ENCODE measurements at places on chromosomes 2 and 18.
A peak's percentile ranks its signal among the peaks of the same experiment; 100 is the strongest.

- no peak for DNase-seq
Measured at GRCh38 chr18:45567123-45567522, 48.2 kb upstream of the SLC14A2 start.

- no peak for DNase-seq
Measured at GRCh38 chr18:77042583-77042982, 90.0 kb downstream of the MBP start.

- no peak for DNase-seq
Measured at GRCh38 chr2:222427646-222428301, 3.4 kb downstream of the SGPP2 start.

DNA sequence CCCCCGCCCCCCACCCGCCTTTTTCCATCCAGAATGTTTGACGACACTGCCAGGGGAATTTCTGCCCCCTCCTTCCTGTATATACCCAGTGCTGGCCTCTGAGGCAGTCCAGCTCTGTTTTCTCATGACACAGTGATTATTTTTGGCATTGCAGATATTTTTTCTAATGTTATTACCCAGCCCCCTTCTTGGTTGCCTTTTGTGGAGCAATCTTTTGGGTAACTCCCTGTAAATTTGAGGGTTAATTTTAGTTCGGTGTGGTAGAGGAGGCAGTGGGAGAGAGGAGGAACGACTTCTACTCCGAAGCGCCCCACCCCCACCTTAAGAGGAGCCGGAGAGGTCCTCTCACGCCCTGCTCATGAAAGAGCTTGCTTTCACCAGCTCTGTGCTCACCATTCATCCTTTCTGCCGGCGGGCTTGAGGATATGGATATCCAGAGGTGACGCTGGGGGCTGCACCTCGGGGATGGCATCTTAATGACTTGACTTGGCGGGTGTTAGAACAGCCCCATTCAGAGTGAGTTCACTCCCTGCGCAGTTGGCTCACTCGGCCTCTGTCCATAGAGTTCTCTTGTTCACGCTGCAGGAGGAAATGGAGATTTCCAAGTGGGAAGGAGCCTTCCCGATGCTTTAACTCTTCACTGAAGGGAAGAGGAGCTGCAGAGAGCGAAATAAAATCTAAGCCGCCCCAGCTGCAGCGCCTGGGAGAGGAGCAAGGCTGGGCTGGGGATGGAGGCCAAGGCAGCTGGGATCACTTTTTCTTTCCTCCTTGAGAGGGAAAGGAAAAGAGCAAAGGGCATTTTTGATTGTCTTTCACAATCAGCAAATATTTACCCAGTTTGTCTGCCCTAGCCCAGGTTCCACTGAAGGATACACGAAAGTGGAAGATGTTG lies 38.4 kb downstream of the EPAS1 start:
- DNase-seq: peak; percentile 7

DNA sequence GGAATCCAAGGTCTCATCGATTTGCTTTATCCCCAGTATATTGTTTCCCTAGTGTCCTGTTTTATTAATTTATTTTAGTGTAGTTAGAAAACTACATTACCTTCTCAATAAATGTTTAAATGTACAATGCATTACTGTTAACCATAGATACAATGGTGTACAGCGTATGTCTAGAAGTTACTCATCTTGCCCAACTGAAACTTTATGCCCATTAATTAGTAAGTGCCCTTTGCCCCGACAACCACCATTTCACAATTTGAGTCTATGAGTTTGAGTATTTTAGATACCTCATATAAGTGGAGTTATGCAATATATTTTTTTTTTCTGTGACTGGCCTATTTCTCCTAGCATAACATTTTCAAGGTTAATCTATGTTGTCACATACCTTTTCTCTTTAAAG lies 1343.0 kb upstream of the SLC39A10 start:
- no peak for DNase-seq

DNA sequence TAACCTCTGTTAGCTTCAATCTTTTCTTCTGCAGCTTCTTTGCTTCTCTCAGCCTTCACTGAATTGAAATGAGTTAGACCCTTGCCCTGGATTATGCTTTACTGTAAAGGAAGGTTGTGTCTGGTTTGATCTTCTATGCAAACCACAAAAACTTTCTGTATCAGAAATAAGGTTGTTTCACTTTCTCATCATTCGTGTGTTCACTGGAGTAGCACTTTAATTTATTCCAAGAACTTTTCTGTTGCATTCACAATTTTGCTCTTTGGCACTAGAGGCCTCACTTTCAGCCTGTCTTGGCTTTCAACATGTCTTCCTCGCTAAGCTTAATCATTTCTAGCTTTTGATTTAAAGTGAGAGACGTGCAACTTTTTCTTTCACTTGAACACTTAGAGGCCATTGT lies 365.3 kb downstream of the TDRD15 start:
- no peak for DNase-seq

GRCh38 chr2:226155093-226155875 lies 644.3 kb downstream of the IRS1 start:
- no peak for DNase-seq

DNA sequence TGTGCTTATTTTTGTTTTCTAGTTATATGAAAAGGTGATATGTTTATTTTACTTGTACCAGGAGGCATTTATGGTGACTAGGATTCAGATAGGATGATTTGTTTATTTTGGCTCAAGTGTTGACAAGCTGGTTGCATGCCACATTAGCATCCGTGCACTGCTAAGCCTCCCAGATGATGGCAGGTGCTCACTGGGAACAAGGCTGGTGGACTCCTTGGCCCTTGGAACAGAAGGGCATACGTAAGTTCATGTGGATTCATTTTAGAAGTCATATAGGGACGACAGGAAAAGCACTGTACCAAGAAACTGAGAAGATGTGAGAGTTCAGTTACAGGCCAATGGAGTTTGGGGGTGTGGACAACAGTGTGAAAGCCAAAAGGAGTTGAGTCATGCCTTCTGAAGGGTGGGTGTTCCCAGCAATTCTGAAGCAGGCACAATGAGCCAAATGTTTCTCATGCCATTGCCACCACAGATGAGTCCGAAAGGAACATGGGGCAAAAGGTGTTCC lies 166.2 kb downstream of the PHLPP1 start:
- no peak for DNase-seq

GRCh38 chr2:27967076-27967475 lies 76.5 kb downstream of the BABAM2 start:
- DNase-seq: no peak

GRCh38 chr2:28493636-28494035 lies 2.2 kb upstream of the PLB1 start:
- no peak for DNase-seq

DNA sequence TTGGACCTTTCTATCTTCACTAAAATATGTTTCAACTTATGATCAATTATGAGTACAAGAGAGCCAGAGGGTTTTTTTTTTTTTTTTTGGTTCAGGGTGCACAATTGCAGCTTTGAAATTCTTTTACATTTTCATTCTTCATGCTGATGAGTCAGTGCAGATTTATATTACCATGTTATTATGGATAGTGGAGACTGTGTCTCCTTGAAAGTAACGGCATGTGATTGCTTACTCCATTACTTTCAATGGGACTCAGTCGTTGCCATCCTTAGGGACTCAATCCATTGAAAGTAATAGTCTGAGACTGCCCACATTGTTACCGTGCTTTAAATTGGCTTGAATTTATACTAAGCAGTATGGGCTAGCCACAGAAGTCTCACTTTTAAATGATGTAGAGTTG lies 286.5 kb upstream of the FANCL start:
- no peak for DNase-seq

All from endothelial cell (in vitro differentiated cells).